ENCODE measurements at places on chromosomes 5 and 9.
A peak's percentile ranks its signal among the peaks of the same experiment; 100 is the strongest.

GRCh38 chr5:66553916-66554575 lies 42.1 kb upstream of the MAST4 start:
- no peak for DNase-seq

- no peak for DNase-seq
These were observed 404 bp downstream of the MRNIP start for GRCh38 chr5:179858241-179858585.

- peak; percentile 91 for DNase-seq
These were observed 1.2 kb downstream of the LOX start for GRCh38 chr5:122076669-122077365.

GRCh38 chr5:135990528-135991255 lies 35.9 kb upstream of the LECT2 start:
- no peak for DNase-seq

DNA sequence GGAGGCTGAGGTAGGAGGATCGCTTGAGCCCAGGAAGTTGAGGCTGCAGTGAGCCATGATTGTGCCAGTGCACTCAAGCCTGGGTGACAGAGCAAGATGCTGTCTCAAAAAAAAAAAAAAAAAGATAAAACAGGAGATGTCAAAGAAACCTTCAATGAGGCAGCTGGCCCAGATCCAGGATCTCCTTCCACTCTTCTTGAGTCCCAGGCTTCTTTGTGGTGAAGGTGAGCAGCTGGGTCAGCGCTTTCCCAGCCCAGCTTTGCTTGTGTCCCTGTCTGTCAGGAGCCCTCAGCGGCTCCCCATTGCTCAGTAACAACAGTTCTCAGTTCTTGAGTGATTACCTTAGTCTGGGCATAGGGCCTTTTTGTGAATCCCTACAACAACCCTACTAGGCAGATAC lies 69.4 kb upstream of the PSD2 start:
- no peak for DNase-seq

GRCh38 chr9:132602207-132602606 lies 19.8 kb downstream of the BARHL1 start:
- no peak for DNase-seq

DNA sequence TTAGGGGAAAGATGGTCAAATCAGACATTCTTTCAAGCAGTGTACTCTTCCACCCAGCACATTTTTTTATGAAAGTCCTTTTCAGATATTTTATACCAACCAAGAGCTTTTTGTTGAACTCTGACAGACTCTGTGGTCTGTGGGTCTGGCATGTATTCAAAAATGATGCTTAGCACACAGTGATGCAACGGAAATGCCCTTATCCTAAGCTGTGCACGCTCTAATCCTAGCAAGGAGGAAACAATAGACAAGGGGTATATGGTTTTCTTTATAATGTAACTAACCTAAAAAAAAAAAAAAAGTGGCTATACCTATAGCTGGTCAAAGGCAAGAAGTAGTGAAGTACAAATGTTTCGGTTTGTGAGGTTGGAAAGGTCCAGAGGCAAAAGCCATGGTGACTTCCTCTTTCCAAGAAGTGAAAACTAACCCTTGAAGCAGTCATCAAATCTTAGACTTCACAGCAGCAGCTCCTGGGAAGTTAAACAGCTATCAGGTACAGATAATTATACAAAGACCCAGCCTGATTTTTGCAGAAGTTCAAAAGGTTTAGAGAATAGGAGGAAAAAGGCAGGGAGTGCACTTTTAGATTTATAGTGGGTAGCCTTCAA lies 82.5 kb downstream of the SEMA6A start:
- DNase-seq = no peak

DNA sequence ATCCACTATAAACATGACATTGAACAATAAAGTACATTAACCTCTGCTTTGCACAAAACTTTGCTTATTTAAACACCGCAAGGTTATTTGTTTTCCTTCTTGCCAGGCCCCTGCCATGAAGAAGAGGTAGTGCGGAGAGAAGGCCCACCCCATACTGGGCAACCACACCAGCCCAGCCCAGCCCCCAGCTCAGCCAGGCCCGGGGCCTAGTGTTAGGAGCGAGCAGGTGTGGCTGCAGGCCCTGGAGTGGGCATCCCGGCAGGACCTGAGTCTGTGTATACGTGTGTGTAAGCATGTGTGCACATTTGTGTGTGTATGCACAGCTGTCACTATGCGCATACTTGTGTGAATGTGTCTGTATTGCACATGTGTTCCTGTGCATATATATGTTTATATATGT lies 90.4 kb upstream of the MVB12B start:
- no peak for DNase-seq

DNA sequence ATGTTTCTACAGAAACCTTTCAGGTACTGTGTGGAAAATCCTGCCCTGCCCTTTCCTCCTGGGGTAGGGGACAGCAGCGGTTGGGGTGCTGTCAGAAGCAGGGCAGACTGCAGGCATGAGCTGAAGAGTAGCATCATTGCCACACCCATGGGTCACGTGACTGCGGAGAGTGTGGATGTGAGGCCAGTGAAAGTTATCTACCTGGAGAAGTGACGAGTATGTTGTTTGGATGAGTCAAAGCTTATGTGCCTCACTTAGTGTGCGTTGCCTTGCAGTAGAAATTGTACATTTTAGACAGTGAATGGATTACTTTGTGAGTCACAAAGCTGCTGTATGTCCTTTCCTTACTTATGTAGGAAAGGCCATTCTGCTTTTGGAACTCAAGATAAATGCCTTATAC lies 21.7 kb upstream of the ACTBL2 start:
- DNase-seq = no peak

GRCh38 chr9:37961351-37961750 lies 57.4 kb upstream of the SLC25A51 start:
- DNase-seq = no peak

GRCh38 chr9:17894501-17895160 lies 315.8 kb downstream of the SH3GL2 start:
- no peak for DNase-seq

GRCh38 chr9:114680259-114681001 lies 1.6 kb downstream of the TEX48 start:
- no peak for DNase-seq

GRCh38 chr5:58670582-58670981 lies 87.7 kb downstream of the RAB3C start:
- no peak for DNase-seq

DNA sequence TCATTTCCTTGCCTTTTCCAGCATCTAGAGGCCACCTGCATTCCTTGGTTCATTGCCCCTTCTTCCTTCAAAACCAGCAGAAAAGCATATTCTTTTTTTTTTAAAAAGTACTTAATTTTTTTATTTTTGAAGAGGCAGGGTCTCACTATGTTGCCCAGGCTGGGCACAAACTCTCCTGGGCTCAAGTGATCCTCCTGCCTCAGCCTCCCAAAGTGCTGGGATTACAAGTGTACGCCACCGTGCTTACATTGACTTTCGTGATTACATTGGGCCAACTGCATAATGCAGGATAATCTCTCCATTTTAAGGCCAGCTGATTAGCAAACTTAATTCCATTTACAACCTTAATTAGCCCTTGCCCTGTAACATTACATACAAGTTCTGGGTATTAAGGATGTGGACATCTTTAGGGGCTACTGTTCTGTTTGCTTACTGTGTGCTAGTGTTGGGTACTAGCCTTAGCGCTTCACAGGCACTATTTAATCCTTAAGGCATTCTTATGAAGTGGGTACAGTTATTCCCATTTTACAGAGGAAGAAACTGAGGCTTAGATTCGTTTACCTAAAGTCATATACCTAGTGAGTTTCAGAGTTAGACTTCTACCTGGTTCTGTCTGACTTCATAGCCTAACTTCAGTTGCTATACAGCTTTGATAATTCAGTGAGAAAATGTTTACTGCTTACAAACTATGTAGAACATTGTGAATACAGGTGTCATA lies 33.7 kb downstream of the SLC25A51 start:
- DNase-seq = no peak

DNA sequence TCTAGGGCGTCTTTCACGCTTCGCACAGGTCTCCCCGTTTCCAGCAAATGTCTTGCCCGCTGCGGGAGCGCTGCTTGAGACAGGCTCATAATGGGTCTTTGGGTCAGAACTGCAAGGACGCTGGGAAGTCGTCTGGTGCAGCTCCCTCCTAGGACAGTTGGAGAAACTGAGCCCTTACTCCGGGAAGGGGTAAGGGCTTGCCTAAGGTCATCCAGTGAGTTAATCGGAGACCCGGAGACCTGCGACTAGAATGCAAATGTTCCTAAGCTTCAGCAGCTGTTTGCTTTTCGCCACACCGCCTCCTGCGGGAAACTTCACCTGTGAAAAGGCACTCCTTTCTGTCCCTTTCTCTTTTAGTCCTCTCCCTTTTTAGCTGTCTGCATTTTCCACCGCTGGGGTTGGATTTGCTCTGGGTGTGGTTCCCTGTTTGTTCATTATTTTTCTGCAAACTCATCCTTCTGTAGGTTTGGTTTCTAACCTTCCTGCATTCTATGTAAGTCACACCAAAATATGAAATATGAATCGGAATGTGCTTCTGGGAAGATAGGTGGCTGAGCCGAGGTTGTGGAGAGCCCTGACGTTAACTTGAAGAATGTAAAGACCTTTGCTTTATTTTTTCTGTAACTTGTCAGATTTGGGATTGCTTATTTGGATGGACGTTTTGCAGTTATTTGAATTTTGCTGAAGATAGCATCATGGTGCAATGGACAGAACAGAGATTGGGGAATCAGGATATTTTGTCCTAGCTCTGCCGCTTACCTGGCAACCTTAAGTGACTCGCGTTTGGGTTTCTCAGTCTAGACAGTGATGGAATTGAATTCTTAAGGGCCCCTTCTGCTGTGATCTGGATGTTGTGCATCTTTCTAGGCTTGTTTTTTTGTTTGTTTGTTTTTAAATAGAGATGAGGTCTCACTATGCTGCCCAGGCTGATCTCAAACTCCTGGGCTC lies 909 bp downstream of the SLC36A1 start:
- DNase-seq = no peak

GRCh38 chr5:134006115-134006514 lies 1.3 kb upstream of the VDAC1 start:
- DNase-seq = no peak

GRCh38 chr9:111838439-111838838 lies 43.7 kb upstream of the SHOC1 start:
- DNase-seq = no peak

GRCh38 chr5:132486318-132487094 lies 4.1 kb downstream of the IRF1 start:
- peak; percentile 87 for DNase-seq

DNA sequence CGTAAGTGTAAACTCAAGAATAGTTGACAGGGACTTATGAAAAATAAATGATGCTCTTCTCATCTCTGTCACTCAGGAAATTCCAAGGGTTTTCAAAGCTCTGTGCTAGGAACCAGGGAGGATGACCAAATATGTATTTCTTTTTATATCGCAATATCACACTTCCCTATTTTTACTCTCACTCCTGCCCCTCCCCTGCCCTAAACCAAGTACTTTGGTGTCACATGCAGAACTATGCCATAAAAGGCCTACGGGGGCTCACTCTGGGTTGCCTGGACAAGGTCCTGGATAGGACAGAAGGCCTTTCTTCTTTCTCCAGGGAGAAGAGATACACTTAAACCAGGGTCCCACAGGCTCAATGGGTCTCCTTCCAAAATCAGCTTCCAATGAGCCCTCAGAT lies 8.3 kb upstream of the RETREG1 start:
- no peak for DNase-seq

DNA sequence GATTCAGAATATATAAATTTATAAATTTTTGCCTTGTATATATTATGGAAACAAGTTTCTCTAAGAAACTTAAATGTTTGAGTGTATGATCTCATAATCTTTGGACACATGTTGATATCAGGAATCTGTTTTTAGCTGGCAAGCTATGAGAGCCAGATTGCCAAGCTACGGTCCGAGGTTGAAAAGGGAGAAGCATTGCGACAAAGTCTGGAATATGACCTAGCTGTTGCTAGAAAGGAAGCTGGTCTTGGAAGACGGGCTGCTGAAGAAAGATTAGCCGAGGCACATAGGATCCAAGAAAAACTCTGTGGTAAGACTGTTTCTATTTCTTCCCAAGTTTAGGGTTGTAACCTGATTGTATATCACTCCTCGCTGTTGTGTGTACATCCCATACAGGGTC lies 25.9 kb downstream of the CCDC171 start:
- DNase-seq = no peak

- no peak for DNase-seq
These were observed 225.0 kb downstream of the VPS13A start for GRCh38 chr9:77402286-77402685.

DNA sequence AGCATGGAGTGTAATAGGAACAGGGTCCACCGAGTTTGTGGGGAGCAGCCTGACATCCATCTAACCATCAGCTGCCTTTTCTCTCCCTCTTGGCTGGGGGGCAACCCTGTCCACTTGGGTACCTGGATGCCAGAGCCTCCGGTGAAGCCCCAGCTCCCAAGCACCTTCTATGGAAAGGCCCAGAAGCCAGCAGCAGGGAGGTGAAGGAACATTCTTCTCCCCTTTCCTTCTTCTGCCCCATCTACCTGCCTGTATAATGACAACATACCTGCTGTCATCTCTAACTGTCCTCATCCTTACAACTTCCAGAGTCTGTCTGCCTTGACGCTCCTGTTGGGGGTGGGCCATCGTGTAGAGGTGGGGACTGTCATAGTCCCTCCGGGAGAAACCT lies 33.1 kb downstream of the THBS4 start:
- DNase-seq = no peak

GRCh38 chr5:111839438-111839837 lies 82.4 kb upstream of the NREP start:
- DNase-seq = no peak

GRCh38 chr5:33319841-33320240 lies 120.9 kb upstream of the TARS1 start:
- no peak for DNase-seq

DNA sequence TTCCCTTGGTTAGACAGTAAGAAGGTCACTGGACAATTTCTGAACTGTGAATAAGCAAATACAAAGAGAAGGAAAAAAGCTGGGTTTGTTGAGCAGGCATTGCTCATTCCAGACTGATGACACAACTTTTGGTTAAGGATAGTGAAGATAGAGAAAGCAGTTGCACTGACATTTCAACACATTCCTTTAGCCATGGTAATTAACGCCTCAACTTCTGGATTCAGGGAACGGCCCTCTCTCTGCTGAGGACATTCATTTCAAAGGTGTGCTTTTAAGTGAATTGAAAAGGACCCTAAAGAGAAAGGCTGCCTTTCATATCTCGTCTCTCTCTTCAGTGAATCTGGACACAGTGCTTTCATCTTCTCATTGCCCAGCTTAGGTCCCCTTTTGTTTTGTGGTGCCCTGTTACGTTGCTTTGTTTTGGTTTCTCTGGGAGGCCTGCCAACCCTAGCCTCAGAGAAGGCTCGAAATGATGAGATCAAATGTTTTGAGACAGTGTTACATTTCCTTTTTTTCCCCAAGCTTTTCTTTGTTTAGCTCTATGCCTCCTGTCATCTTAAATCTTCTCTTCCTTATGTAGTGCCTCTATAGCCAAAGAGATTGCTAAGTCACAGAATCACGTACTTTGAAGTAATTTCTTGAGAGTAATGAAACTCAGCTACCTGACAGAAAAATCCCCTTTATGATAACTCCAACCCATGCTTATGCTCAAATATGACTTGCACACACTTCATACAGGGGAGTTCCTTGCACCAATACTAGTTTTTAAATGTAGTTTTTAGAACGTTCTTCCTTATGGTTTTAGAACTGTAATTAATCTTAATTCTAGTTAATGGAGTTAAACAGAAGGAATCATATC lies 94.4 kb upstream of the IFNE start:
- no peak for DNase-seq

GRCh38 chr9:92208693-92209524 lies 84.6 kb downstream of the IARS1 start:
- no peak for DNase-seq

GRCh38 chr5:2047341-2047927 lies 164.7 kb upstream of the IRX4 start:
- DNase-seq = no peak

GRCh38 chr9:347667-348292 lies 133.1 kb downstream of the DOCK8 start:
- DNase-seq = no peak

All from mesenteric fat pad (tissue), 1 donor.